ENCODE measurements at places on chromosomes 6 and 20.

DNA sequence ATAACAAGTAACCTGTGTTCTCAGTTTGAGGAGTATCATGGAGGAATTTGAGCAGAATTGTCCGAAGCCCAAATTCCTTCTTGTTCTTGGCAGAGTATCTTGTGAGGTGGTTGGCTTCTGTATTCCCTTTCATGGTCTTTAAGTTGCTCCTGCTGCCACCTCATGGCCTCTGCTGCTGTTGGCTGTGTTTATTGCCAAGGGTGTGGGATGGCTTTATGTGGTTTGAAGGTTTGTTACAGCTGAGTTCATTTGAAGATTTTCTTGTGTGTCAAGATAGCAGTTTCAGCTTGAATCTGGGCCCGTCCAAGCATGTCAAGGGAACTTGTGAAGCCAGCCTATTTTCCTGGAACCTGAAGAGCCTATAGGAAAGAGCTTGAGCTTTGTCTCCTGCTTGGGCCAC is 20.2 kb upstream of the TTK start:
- no peak for DNase-seq

DNA sequence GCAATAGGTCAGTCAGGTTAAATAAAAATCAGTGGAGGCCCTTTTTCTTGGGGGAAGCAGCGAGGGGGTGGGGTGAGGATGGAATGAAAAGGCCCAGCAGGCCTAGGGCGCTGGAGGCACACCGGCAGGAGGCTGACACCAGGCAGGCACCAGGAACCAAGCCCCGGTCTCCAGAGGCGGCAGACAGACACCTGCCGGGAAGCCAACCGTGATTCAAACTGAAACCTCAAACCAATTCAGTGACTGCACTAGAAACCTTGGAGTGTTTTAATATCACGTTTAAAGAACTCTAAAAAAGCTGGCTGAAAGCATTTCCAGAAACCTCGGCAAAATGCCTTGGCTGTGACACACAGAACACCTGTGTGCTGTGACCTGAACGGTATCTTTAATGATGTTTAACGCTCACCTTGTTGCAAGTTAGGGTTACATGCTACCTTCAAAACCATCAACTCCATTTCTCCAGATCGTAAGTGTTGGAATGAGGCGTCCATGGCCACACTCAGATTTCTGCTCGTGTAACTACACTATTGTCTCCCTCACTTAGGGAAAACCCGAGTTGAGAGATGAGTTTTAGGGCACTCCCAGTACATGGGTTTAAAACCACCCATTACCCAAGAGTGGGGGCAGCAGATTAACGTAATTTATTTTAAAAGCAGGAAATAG is 27.2 kb downstream of the DIDO1 start:
- no peak for DNase-seq

DNA sequence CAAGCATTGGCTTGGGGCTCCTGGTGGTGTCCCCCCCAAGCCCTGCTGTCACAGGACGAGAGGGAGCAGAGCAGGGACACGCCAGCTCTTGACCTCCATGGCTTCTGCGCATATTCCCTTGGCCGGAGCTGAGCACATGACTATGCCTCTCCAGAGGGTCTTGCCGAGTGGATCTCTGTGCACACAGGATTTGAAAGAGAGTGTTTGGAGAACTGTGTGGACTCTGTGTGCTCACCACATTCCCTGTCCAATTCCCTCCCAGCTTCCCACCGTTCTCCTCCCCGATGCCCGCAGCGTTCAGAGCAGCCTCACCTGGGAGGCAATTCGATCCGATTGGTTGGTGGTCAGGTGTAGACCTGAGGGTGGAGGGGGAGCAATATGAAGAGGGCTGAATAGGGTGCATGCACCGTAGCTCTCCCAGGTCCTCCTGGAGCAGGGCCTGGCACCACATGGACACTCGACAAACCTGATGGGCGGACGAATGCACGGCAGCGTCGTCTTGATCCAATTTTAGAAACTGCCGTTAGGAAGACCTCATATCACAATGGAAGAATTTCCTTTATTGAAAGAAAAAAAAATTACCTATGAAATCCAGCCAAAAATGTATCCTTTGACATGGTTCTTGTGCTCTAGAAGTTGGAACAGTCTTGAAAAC is 287.8 kb downstream of the CDH4 start:
- DNase-seq = no peak

DNA sequence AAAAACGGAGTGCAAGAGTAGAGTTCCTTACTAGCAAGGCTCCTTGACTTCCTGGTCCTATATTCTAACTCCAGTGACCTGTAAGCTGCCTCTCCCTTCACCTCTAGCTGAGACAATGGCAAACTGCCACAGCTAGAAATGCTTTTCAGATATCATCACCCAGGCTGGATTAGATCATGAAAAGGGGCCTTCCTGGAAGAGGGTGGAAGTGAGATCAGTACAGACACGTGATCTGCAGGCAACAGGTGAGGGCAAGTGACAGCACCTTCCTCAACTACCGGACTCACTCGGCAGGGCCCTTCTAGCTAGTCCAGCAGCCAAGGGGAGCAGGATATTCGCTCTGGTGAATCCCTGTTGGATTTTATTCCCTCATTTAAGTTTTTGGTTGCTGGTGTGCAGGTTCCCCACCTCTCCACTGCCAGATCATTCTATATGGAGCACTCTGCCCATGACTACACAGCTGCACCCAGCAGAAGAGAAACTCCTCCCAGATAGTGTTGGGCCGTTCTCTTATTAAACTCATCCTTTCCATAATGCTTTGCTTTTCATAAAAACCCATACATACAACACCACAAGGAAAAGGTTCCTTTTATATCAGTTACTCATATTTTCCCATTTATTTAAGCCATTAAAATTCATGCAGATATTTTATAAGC is 26.4 kb upstream of the FAM83C start:
- DNase-seq = no peak

- DNase-seq = no peak
Measured at GRCh38 chr20:4894409-4894808, 106.9 kb downstream of the SLC23A2 start.

GRCh38 chr6:109202409-109203264 is 107.3 kb downstream of the CEP57L1 start:
- no peak for DNase-seq

GRCh38 chr20:37366743-37367142 is 20.8 kb downstream of the SRC start:
- DNase-seq = no peak

DNA sequence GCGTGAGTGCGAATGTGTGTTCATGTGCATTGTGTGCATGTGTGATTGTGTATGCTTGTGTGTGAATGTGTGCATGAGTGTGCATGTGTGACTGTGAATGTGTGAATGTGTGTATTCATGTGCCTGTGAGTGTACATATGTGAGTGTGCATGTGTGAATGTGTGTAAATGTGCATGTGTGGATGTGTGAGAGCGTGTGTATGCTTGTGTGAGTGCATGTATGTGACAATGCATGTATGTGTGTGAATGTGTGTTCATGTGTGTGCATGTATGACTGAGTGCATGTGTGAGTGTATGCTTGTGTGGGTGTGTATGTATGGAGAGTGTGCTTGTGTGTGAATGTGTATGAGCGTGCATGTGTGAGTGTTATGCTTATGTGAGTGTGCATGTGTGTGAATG is 77.4 kb downstream of the SMOC2 start:
- no peak for DNase-seq

- no peak for DNase-seq
Measured at GRCh38 chr6:4780360-4780812, 4.2 kb downstream of the CDYL start.

GRCh38 chr6:109791301-109791700 is 100.2 kb downstream of the FIG4 start:
- DNase-seq = no peak

DNA sequence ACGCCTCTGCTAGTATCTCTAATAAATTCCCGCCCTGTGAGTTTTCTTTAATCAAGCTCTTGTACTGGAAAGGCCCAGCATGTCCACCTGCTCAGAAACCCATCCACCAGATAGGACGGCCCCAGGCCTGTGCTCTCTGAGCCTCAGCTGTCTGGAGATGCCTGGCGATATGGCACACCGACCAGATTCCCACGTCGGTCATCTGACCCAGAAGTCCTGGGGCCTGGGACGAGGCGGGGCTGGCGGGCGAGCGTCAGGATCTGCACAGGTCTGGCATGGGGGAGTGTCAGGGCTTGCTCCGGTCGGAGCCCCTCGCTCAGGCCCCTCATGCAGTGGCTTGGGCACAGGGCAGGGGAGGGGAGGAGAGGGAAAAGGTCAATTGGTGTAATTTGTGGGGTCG is 10.2 kb downstream of the RNASET2 start:
- DNase-seq = no peak

DNA sequence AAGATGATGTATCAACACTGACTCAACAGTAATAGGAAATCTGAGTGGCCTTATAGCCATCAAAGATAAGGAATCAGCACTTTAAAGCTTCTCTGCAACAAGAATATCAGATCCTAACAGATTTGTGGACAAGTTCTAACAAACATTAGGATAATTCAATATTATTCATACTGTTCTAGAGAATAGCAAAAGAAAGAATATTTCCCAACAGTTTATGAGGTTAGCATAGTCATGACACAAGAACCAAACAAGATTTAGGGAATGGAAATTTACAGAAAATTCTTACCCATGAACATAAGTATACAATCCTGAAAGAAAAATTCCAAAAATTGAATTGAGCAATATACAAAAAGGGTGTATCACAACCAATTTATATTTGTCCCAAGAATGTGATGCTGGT is 64.3 kb upstream of the BTBD3 start:
- no peak for DNase-seq

DNA sequence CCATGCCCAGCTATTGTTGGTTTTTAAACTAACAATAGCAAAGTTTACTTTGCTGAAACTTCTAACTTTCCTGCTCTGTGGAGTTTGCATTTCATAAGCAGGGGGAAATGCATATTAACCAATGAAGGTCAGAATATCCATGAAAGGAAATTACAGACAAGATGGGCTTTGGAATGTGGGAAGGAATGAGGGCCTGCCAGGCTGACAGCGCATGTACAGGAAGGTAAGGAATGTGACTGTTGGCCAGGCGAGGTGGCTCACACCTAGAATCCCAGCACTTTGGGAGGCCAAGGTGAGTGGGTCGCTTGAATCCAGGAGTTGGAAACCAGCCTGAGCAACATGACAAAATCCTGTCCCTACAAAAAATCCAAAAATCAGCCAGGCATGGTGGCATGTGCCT is 49.6 kb downstream of the CDK5RAP1 start:
- no peak for DNase-seq

GRCh38 chr6:41675176-41675775 is 37.0 kb downstream of the MDFI start:
- peak; percentile 93 for DNase-seq

GRCh38 chr20:63750807-63751470 is 11.4 kb downstream of the SLC2A4RG start:
- DNase-seq = no peak

DNA sequence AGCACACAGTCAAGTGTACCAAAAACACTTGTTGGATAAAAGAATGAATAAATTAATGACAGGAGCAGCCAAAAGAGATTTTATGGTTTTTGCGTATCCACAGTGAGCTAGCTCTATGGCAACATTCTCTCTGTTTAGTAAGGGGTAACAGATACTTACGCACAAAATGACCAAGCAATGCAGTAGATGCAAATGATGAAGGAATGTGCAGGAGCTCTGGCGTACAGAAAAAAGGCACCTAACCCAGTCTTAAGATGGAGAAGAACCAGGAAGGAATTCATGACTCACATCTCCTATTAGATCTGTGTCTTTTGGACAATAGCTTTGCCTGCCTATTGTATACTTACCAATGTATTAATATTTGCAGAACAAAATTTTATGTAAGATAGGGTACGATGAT is 191.9 kb upstream of the PREP start:
- DNase-seq = no peak

- DNase-seq = no peak
Measured at GRCh38 chr20:61803416-61803914, 262.2 kb downstream of the TAF4 start.

DNA sequence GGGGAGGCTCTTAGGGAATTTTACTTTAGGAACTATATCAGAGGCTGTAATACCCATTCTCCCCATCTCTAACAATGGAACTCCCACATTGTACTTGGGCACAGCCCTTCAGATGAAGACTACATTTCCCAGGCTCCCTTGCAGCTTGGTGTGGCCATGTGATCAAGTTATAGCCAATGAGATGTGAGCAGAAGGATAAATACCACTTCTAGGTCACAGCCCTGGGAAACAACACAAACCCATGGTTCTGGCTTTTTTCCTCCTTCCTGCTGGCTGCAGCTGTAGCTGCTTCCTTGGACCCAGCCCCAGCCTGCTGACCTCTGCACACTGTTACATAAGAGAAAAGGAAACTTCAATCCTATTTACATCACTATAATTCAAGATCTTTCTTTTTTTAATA is 445.9 kb upstream of the JARID2 start:
- DNase-seq = peak; percentile 43

GRCh38 chr6:47832386-47833100 is 50.7 kb downstream of the OPN5 start:
- no peak for DNase-seq

DNA sequence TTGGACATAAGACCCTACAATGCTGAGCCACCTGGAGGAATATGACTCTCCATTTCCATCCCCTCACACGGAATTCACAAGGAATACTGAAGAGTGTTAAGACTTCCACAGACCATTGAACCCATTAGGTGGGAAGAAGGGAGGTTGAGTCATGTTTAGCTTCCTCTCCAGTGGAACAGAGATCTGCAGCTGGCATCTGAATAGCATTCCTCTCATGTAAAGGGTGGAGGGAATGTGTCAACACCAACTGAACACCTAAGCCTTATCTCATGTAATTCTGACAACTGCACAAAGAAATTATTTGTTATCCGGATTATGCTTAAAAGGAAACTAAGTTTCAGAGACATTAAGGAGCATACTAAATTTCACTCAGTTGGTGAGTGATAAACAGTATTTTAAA is 705.9 kb downstream of the MAFB start:
- no peak for DNase-seq

DNA sequence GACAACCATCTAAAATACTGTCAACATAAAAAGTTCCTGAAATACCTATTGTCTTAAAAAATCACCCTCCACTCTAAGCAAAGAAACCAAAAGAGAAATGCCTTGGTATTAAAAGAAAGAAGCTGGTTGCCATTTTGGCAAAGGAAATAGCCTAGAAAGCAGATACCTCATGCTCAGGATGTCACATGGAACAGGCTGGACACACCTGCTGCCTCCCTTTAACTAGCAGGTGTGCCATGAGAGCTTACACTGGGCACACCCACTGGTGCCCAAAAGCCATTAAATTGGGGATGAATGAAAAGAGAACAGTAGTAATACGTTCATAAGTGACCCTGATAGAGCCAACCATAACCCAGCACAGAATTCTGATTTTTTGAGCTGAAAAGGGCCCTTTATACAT is 1.5 kb downstream of the SLC23A2 start:
- no peak for DNase-seq

GRCh38 chr20:38864662-38865061 is 59.2 kb downstream of the PPP1R16B start:
- no peak for DNase-seq

GRCh38 chr6:74851596-74851995 is 354.3 kb downstream of the COL12A1 start:
- no peak for DNase-seq
